GM12865 (cell line): ENCODE measurements at places on chromosomes 4 and X.

DNA sequence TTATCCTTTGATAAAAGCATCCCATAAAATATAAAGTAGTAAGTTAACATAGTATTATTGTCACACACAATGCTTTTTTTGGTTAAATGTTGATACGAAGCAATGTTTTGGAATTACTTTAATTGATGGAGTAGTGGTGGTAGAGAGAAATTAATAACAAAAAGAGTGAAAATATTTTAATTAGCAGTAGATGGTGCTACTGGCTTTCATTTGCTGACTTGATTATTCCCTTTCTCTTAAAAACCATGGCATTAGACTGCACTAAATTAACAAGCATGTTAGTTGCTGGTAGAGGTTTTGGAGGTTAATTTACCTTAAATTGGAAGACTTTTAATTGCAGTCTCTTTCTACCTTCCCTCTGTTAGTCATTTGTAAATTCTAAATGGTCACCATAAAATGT, 8.9 kb upstream of the DCK start:
- no peak for DNase-seq

- no peak for DNase-seq
Measured at GRCh38 chr4:156749426-156750403, 221.9 kb downstream of the PDGFC start.

DNA sequence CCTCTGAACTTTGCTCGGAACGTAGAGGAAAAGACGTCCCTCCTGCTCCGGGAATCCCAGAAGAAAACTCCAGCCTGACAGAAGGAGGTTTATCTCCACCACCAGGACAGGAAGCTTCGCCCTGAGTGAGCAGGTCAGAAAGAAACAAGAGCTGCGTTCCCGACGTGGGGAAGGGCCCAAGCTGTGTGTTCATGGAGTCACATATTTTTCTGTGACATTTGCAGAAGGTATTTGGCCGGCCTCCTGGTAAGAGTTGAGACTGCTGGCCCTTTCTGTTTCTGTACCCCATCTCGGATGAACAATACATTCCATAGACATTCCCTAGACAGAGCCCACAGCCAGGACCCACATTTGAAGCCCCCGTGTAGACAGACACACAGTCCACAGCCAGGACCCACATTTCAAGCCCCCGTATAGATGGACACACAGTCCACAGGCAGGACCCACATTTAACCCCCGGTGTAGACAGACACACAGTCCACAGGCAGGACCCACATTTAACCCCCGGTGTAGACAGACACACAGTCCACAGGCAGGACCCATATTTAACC, 230.8 kb downstream of the SHOX start:
- no peak for DNase-seq

DNA sequence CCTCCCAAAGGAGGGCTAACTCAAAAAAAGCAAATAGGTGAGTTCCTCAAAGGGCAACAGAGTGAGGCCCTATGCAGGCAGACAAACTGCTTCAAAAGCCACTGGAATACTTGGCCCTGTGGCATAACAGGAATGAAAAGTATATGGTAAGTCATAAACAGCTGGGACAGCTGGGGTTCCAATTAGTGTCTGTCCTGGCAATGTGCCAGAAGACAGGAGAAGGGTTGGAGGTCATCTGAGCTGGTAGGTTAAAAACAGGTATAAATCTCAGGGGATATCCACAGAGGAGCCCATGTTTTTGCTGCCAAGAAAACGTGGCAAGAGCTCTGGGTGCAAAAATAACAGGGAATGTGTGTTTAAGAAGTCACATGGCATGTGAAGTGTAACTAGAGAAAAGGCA, 111.6 kb downstream of the APOOL start:
- DNase-seq, result no peak

DNA sequence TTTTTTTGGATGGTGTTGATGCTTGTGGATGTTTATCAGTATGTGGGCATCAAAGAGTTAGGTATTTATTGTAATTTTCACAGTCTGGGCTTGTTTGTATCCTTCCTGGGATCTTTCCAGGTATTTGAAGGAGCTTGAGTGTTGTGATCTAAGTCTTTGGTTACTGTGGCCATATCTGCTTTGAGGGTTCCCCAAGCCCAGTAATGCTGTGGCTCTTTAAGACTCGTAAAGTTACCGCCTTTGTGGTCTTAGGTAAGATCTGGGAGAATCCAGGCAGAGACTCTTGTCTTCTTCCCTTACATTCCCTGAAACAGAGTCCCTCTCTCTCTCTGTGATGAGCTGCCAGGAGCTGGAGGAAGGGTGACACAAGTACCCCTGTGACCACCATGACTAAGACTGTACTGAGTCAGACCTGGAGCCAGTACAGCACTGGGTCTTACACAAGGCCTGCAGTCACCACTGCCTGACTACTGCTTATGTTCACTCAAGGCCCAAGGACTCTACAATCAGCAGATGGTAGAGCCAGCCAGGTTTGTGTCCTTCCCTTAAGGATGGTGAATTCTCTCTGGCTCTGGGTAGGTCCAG, 62.2 kb downstream of the FMR1NB start:
- DNase-seq, result no peak

DNA sequence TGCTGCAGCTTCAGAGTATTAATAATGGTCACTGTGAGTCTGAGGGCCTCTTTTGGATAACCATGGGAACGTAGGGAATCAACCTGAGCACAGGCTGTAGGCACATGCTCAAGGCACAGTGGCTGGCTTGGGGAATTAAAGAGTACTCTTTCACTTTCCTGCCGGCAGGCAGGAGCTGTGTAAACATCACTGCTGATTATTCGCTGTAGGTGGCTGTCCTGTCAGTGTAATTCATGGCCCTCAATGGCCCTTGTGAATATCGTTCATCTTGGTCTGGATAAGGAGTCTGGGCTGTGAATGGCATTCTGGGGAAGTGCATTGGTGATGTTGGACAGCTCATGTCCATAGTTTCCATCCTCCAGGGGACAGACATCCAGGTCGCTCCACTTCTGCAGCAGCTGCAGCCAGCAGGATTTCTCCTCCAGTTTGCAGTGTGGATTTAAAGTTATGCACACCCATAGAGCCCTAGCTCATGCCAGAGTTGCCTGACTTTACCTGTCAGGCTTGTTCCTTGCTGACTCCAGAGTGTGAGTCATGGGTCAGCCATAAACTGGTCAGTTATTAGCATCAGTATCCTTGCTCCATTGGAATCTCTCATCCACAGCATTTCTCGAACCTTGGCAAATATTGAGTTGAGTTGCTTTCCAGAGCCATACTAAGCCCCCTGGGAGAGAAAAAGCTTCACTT, 43.0 kb downstream of the C4orf33 start:
- no peak for DNase-seq

GRCh38 chr4:20078644-20079043, 173.1 kb upstream of the SLIT2 start:
- no peak for DNase-seq
